Activated T-helper 1 cell treated with anti-CD3 and anti-CD28 coated beads, Interleukin-2, amount 50 U/mL, for 16 hours (primary cell): ENCODE measurements at places on chromosomes 16 and 17.

DNA sequence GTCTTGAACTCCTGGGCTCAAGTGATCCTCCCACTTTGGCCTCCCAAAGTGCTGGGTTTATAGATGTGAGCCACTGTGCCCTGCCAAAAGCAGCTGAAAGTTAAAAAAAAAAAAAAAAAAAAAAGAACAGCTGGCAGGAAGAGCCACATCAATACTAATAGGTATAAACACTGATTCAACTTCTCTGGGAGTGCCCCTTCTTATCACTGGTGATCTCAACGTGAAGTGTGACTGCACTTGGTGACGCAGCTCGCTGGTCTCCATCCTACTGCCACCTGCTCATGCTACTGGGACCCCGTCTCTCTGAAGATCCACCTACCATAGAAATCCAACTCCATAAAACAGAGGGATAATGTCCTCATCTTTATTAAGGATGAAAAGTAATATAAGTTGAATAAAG, 40.8 kb downstream of the RNF157 start:
- DNase-seq, result peak; percentile 44

DNA sequence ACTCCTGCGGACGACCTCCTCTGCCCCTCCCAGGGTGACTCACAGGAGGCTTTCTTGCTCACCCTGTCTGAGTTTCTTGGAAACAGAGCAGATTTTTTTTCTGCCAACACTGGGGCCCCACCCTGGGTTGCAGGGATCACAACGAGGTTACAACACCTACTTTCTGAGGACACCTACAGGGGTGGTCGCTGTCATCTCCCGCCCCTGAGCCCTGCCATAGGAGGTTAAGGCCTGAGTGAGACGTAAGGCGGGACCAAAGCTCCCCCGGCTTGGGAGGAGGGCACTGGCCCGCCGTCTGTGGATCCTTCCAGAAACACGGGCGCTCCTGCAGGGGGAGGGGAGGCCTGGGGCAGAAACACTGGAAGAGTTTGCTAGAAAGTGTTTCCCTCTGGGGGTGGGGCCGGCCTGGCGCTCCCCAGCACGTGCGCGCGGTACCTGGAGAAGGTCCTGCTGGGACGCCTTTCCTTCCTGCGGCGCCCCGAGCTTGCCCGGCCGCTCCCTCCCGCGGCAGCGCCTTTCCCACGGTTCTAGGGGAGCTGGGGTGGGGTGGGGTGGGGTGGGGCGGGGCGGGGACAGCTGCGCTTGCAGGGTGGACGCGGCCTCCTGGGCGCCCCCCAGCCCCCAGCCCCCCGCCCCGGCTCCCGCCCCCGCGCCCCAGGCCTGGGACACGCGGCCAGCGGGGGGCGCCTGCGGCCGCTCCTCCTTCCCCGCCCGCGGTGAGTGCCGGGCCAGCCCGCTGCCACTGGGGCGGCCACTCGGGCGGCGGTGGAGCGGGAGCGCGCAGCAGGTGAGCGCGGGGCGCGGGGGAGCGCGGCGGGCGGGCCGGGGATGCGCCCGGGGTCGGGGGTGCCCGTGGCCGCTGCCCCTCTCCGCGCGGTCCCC, 20.7 kb upstream of the ADCY7 start:
- DNase-seq, result peak; percentile 39

DNA sequence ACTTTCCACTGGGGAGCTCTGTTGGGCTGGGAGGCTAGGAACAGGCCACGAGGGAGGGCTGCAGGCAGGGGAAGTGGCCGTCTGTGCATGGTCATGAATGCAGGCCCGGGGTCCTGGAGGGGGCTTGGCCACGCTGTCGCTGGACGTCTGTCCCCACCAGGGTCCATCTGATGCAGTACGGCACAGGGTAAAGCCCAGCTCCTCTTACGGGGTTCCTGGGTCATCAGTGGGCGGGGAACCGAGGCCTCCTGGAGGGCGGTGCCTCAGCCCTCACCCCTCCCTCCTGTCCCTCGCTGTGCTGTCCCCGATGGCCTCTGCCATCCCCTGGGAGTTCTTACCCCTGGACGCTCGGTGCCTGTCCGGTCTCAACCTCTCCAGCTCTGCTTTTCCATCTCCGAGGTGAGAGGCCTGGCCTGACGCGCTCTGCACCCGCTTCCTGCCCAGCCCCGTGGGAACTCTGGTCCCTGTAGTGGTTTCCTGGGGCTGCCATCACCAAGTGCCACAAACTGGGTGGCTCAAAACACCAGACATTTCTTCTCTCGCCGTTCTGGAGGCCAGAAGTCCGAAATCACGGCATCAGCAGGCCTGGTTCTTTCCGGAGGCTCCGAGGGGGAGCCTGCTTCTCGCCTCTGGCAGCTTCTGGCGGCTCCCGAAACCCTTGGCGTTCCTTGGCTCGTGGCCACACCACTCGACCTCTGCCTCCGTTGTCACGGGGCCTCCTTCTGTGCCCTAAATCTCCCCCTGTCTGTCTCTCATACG, 182.8 kb downstream of the SEC14L1 start:
- DNase-seq, result no peak

- DNase-seq, result no peak
Observed at GRCh38 chr17:29514792-29515191, 52.0 kb downstream of the ABHD15 start.

- DNase-seq, result no peak
Observed at GRCh38 chr16:9027070-9027799, 63.5 kb upstream of the USP7 start.

DNA sequence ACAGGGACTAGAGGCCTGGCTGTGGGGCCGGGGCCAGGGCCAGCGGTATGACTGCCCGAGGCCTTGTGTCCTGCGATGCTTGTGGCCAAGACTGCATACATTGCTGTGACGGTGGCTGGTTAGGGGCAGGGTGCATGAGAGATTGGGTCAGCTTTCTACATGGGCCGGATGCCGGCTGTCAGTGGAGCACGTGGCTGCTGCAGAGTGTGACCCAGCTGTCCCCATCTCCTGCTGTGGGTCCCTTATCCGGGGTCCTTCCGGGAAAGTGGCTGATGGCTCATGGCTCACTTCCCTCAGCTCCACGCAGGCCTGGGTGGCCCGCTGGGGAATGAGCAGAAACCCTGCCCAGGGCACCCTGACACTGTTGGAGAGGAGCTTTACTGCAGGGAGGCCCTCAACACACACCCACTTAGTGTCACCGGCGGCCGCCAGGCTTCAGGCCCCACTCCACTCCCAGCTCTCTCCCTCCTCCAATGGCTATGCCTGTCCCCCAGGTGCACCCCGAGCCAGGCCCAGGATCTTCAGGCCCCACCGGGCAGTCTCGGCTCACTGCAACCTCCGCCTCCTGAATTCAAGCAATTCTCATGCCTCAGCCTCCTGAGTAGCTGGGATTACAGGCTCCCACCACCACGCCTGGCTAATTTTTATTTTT, 808 bp upstream of the RGS11 start:
- no peak for DNase-seq

GRCh38 chr17:32297860-32298259, 32.2 kb downstream of the RHBDL3 start:
- no peak for DNase-seq

GRCh38 chr17:82815354-82815753, 24.5 kb downstream of the ZNF750 start:
- no peak for DNase-seq

DNA sequence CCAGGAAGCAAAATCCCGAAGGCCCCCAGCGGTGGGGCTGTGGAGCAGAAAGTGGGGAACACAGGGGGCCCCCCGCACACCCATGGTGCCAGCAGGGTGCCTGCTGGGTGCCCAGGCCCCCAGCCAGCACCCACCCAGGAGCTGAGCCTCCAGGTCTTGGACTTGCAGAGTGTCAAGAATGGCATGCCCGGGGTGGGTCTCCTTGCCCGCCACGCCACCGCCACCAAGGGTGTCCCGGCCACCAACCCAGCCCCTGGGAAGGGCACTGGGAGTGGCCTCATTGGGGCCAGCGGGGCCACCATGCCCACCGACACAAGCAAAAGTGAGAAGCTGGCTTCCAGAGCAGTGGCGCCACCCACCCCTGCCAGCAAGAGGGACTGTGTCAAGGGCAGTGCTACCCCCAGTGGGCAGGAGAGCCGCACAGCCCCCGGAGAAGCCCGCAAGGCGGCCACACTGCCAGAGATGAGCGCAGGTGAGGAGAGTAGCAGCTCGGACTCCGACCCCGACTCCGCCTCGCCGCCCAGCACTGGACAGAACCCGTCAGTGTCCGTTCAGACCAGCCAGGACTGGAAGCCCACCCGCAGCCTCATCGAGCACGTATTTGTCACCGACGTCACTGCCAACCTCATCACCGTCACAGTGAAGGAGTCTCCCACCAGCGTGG, 6.5 kb downstream of the CBX2 start:
- DNase-seq, result no peak

- no peak for DNase-seq
Observed at GRCh38 chr16:15037745-15038144, 18.1 kb downstream of the NTAN1 start.

- DNase-seq, result no peak
Observed at GRCh38 chr17:60744355-60744966, 66.8 kb downstream of the BCAS3 start.

GRCh38 chr16:58421059-58421458, 28.8 kb downstream of the GINS3 start:
- DNase-seq, result no peak

- DNase-seq, result no peak
Observed at GRCh38 chr17:56260376-56261002, 107.2 kb downstream of the ANKFN1 start.

DNA sequence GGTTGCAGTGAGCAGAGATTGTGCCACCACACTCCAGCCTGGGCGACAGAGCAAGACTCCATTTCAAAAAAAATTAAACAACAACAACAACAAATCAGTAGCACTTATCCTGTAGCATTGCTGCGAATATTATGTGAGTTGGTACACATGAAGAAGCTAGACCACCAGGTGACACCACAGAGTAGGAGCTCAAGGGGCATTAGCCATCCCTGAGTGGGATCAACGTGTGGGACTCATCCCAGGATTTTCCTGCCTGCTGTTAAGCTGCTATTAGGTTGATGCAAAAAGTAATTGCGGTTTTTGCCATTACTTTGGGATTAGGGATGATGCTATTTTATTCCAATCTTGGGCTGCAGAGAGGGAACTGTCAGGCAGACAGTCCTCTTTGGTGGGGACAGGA, 47.2 kb downstream of the OTOA start:
- no peak for DNase-seq
